Osteoblast (primary cell): ENCODE measurements at places on chromosomes 12 and 14. TPM values are rescaled to one million over a fixed set of nuclear protein-coding genes. Genes with fewer than 3 reads are reported as not detected.

Gene BDKRB2
- total RNA-seq, result 4.1 and 7.6 TPM in 2 replicates

DNA sequence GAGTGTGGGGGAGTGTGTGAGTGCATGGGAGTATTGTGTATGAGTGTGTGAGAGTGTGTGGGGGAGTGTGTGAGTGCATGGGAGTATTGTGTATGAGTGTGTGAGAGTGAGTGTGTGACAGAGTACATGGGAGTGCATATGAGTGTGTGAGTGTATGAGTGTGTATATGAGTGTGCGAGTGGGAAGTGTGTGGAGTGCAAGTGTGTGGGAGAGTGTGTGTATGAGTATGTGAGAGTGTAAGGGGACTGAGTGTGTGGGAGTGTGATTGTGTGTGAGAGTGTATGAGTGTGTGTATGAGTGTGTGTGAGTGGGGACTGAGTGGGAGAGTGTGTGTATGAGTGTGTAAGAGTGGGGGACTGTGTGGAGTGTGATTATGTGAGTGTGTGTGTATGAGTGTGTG, 40.7 kb downstream of the PRIMA1 start:
- DNase-seq, result no peak

DNA sequence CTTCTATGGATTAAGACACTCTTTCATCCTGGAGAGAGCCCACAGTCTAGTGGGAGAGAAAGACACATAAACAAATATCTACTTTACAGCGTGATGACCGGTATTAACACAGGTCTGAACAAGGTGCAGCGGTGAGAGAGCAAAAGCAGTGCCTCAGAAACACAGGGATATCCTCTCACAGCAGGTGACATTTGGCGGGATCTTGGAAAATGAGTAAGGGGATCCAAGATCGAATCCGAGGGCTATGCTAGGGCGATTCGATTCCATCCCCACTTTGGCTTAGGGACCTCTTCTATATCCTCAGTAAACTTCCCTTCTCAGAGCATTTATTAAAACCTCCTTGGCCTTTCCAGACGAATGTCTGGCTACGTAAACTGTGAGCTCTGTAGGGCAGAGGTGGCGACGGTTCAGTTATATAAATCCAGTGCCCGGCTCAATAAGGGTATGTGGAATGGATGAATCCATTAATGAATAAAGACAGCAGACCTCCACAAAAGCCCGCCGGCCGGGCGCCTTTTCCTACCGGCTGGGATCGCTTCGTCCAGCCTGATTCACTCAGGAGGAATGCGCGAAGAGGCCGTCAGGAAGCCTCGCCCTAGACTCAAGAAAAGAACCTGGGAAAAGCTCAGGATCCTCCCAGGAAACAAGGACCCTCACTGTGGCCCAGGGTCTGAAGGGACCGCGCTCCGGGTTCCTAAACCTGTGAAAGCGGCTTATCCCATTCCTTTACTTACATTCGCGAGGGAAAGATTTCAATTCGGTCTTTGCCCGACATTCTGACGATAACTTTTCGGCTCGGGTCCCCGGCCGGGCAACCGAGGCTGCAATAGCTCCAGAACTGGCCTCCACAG, 455 bp downstream of the ATP6V1D start:
- DNase-seq, result no peak

DNA sequence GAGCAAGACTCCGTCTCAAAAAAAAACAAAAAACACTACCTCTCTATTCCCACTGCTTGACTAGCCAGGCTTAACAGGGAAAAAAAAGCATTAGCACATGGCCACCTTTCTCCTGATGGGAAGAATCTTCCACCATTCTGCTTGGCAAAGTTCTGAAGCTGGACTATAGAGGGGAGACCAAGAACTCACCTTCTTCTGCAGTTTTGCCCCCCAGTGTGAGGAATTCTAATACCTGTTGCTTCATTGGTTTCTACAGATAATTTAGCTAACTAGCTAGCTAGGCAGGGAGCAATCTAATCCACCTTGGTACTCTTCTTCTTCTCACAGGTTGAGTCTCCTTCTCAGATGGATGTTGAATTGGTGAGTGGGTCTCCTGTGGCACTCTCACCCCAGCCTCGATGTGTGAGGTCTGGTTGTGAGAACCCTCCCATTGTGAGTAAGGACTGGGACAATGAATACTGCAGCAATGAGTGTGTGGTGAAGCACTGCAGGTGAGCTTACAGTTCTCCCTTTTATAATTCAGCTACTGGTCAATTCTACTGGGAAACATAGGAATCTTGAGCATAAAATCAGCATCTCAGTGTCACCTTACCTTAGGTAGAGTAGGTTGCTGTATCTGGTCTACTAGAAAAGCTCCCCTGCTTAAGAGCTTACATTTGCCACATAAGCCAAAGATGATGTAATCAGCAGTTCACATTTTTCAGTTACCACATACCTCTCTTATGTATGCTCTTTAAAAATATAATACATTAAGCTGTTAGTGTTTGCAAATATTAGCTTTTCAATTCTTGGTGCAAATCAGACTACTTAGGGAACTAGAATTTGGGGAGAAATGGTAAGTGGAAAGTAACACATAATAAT, 16.0 kb downstream of the METTL3 start:
- no peak for DNase-seq

DNA sequence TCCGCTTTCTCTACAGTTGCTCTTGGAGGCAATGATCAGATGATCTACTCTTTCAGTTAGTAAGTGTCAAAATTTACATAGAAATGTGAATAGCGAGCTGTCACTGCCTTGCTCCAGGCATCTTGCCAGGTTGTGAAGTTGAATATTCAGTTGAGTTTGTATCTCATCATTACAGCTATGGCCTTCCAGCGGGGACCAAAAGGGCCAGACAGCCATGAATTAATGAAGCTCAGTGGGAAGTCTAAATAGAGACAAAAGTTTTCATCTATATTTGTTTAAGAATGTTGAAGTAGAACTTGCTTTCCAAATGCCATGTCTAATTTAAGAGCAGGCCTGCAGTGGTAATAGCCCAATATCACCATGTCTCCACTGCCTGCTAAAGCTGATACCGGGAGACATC, 387.8 kb downstream of the FLRT2 start:
- no peak for DNase-seq

- DNase-seq, result no peak
Observed at GRCh38 chr12:38159092-38159551, 157.5 kb upstream of the ALG10B start.

GRCh38 chr12:6774499-6775062, 2.3 kb downstream of the LAG3 start:
- peak; percentile 48 for DNase-seq

GRCh38 chr14:32443890-32444661, 115.0 kb downstream of the AKAP6 start:
- no peak for DNase-seq

- DNase-seq, result no peak
Observed at GRCh38 chr14:44941591-44941990, 20.2 kb downstream of the KLHL28 start.

DNA sequence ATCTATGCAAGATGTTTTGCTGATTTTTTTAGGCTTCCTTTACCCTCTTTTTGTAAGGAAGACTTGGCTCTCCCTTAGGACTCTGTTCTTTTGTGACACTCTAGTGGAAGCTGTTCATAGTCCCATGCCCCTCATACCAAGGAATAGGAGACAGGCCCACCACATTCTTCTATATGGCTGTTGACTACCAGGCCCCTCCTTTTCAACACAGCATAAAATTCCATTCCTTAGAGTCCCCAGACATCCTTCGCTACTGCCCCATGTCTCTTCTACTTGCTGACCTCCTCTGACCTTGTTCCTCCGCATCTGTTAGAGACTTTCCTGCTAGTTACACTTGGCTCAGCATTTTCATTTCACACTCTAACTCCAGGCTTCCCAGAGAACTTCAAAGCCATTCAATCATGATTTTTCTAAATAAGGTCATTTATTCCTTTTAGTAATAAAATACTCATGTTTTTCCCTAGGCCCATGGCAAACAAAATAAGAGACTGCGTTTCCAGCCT, 9.7 kb downstream of the PIK3C2G start:
- DNase-seq, result no peak

- DNase-seq, result no peak
Observed at GRCh38 chr14:20204721-20205120, 14.0 kb downstream of the OR11G2 start.

GRCh38 chr12:109580272-109580671, 6.7 kb downstream of the MVK start:
- DNase-seq, result peak; percentile 49

DNA sequence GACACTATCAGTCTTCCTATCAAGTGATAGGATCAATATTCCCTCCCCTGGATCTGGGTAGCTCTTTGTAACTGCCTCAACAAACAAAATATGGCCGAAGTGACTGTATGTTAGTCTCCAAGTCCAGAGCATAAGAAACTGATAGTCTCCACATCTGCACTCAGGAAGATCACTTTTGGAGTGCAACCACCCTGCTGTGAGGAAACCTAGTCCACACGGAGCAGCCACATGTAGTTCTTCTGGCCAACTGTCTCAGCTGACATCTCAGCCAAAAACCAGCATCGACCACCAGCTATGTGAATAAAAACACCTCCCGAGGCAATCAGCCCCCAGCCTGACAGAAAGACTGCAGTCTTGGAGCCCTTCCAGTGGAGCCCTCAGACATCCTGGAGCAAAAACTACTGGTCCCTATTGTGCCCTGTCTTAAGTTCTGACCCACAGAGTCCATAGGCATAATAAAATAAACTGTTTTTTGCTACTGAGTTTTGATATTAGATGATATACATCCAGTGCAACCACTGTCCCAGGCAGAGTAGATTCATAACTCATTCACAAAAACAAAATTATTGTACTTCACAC, 143.8 kb downstream of the MED13L start:
- no peak for DNase-seq

Gene VPS37B
- 19.2 and 20.6 TPM in 2 replicates for total RNA-seq

DNA sequence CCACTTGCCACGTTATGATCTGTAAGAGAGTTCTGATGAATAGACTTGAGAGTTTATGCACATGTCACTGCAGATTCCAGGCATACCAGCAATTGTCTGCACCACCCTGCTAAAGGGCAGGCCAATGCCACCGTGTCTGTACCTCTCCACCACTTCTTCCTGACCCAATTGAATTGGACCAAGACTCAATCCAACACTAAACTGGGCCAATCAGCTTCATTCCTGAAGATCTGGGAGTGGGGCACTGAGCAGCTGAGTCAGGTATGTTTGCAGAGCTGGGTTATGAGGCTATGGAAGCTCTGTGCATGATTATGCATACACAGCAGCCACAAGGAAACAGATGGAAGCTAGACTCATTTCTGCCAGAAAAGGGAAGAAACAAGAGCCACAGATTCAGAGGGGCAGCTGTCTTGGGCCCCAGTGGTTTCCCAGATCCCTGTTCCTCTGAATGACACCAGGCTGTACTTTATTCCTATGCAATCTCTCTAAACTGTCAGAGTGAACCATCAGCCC, 28.0 kb downstream of the DAO start:
- peak; percentile 71 for DNase-seq

Gene MLEC
- total RNA-seq, result 85.2 and 89.8 TPM in 2 replicates

Gene CCDC184
- under 0.01 TPM in 1 of 2 replicates, not detected in the other for total RNA-seq

Gene APOLD1
- 3.2 and 3.3 TPM in 2 replicates for total RNA-seq

Gene PTPRB
- 0.29 and 1.1 TPM in 2 replicates for total RNA-seq

Gene RHEBL1
- total RNA-seq, result 0.72 and 0.88 TPM in 2 replicates

GRCh38 chr14:75333606-75334548, 55.2 kb downstream of the FOS start:
- DNase-seq, result peak; percentile 37

Gene BHLHE41
- total RNA-seq, result 4.3 and 4.7 TPM in 2 replicates

DNA sequence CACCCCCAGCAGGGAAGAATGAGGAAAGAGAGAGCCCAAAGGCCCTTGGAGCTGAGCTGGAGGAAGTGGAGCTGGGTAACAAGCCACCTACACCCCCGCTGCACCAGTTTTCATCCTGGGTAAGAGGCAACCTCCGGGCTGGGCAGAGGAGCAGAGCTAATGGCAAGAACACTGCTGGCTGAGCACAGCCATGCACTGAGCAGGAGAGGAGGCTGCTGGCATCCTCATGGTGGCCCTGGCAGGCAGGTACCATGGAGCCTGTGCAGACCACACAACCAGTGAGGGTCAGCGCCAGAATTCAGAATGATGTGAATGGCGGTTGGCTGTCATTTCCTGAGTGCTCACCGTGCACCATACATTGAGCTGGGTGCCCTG, 29.7 kb downstream of the PLEKHH1 start:
- DNase-seq, result no peak

- DNase-seq, result no peak
Observed at GRCh38 chr12:79236920-79237319, 372.3 kb downstream of the SYT1 start.

DNA sequence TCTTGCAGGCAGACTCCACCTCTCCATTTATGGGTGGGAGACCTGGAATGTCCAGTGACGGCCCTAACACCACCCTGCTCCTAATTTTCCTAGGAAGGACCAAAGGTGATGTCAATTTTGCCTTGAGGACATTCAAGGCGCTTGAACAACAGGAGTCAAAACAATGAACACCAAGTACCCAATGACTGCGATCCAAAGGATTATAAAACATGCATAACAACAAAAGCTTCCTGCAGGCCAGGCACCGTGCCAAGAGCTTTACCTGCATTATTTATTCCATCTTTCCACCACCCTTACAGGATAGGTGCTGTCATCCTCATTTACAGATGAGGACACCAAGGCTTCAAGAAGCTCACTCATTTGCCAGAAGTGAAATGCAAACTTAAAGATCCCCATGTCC, 15.2 kb upstream of the FOXN3 start:
- DNase-seq, result no peak

Gene PAX9
- under 0.01 TPM in 1 of 2 replicates, not detected in the other for total RNA-seq
